GM20000 (cell line): ENCODE measurements at places on chromosomes 2 and 18.

DNA sequence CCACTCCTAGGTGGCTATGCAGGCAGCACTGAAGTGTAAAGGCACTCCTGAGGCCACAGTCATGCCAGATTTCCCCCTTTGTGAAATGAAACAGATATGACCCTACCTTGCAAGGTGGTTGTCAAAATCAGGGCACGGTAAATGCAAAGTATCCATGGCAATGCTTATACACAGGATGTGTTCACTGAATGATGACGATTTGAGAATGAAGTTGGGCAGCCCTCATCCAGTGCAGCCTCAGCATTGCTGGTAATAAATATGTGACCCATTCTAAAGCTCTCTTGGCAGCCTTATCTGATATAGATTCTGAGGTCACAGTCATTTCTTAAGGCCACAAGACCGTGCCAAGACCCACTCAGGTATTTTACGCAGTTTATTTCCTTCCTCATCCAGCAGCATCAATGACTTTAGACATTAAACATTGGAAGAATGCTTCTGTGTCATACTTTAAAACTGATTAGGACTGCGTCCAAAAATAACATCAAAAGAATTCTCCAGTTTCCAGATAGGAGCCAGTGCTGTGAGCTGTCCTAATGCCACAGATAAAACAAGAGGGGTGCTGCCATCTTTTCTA is 125.5 kb upstream of the SERTAD2 start:
- no peak for DNase-seq

DNA sequence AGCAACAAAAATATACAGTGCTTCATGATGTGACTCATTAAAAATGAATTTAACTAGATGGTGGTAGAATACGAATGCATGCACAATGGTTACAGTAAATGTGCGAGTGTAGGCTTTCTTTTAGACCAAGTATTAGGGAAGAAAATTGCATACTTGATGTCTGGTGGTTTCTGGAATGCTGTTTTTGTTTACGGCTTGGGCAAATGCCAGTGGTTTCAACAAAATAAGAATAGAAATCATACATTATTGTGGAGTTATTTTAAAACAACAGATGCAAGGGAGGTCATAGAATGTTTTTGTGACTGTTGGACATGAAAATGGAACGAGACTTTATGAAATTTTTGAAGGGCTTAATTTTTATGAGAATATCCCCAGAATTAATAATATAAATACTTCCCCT is 580.9 kb downstream of the PLCL1 start:
- DNase-seq, result no peak

DNA sequence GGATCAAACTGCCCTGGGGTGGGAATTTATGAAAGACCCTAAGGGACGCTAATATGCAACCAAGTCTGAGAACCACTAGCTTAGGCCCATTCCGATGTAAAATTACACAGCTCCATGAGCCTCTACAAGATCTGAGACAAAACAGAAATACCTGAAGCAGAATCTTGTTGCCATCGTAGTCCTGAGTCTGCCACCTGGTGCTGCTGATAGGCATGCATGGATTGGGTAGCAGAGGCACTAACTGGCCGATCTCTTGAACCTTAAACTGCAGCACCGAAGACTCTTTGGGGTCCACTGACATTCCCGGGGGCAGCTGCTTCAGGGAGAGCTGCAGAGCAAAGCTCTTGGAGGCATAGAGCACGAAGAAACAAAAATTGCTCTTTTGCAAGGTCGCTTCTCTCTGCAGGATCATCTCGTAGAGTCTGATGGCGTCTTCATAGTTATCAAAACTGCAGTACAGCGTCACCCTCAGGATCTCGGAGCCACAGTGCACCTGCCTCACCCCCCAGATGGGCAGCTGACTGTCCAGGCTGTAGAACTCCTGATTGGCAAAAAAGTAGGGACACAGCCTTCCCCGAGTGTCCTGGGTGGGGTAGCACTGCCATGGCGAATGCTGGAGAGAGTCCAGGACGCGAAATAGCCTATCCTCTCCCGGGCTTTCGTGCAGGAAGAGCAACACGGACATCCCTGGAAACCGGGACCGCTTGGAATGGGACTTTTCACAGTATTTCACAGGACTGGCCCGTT is 848 bp downstream of the FAM124B start:
- no peak for DNase-seq

DNA sequence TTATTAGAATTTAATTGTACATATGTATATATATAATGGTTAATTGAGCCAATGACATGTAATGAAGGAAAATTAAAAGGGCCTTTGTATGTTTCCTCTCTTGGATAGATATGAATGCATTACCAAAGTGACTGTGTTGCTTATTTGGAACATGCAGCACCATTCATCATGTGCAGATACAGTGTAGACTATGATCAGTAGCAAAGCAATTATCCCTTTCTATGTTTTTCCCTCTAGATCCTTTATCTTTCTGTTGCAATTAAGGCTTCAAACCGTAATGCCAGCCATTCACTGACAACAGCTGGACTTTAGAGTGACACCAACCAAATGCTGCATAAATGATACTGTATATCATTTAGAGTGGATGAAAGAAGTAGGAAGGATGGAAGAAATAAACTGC is 565.2 kb downstream of the NRXN1 start:
- no peak for DNase-seq

DNA sequence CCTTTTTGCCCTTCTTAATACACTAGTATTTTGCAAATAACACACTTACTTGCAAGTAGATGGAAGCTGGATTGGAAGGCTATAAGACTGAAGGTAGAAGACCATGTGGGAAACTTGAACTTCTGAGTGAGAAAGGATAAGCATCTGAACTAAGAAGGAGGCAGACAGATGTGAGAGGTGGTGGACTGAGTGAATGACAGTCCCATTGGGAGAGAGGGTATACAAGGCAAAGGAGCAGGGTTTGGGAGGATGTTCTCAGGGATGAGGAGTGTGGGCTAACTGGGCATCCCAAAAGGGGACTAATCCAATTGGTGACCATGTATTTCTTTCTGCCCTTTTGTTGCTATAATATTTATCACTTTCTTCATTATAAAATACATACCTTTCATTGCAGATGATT is 20.4 kb upstream of the SESTD1 start:
- no peak for DNase-seq

DNA sequence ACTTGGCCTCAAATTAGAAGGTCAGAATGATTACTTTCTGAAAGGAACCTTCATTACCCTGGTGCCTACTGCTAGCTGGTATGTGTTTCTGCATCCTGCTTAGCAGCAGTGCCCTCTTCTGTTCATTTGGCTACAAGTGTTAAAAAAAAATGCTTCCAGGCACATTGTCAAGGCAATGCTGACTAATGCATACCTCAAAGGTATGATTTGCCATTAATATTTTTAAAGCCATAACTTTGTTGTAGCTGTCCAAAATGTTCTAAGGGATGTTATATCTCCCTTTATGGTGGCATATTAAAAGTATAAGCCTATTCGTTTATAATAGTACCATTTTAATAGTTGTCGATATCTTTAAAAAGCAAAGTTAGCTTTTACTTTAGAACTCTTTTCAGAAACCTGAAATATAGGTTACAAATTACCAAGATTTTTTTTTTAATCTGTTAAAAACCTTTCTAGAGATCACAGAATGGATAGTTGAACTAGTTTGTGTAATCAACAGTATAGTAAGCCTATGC is 52.0 kb upstream of the FAM171B start:
- DNase-seq, result peak; percentile 36

DNA sequence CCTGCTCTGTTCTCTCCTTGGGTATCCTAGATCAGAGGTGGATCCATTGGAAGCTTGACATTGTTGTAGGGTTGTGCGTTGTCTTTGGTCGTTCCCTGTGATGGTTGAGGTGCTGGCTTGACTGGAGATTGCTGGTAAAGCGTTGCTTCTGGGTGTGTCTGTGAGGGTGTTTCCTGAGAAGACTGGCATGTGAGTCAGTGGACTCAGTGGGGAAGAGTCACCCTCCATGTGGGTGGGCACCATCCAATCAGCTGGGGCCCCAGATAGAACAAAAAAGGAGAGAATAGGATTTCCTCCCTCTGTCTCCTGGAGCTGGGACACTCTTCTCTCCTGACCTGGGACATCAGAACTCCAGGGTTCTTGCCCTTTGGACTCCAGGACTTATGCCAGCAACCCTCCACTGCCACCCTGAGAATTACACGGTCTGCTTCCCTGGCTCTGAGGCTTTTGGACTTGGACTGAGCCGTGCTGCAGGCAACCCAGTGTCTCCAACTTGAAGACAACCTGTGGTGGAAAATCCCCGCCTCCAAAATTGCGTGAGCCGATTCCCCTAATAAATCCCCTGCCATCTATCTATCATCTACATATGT is 14.8 kb upstream of the REEP1 start:
- DNase-seq, result no peak

DNA sequence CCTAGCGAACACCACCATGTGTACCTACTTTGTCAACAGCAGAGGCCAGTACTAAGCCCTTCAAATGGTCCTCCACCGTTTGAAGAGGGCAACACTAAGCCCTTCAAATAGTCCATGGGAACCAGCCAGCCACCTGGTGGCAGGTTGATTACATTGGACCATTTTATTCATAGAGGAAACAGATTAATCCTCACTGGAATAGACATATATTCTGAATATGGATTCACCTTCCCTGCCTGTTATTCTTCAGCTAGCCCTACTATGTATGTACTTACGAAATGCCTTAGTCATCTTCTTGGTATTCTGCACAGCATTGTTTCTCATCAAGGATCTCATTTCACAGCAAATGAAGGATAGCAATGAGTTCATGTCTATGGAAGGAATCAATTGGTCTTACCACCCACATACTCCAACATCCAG is 10.0 kb upstream of the ZNF396 start:
- no peak for DNase-seq
